Fibroblast of villous mesenchyme (primary cell): ENCODE measurements at places on chromosomes 12 and 14. TPM values are rescaled to one million over a fixed set of nuclear protein-coding genes. Genes with fewer than 3 reads are reported as not detected.

- no peak for DNase-seq
Measured at GRCh38 chr14:68020493-68020892, 200.9 kb downstream of the RAD51B start.

- no peak for DNase-seq
Measured at GRCh38 chr12:106584104-106585064, 1.6 kb downstream of the RFX4 start.

- no peak for DNase-seq
Measured at GRCh38 chr14:27672047-27672446, 1074.2 kb upstream of the NOVA1 start.

GRCh38 chr14:76323331-76324050 lies 52.4 kb upstream of the ESRRB start:
- no peak for DNase-seq

The POTEM gene
- not detected in 2 replicates for total RNA-seq

The CAPZA3 gene
- total RNA-seq = not detected in 2 replicates

The PRB2 gene
- total RNA-seq = not detected in 2 replicates
